M059J (cell line): ENCODE measurements at places on chromosomes 4 and X. TPM values are rescaled to one million over a fixed set of nuclear protein-coding genes. Genes with fewer than 3 reads are reported as not detected.

The CENPI gene
- 43.8 and 69.2 TPM in 2 replicates for total RNA-seq

The DCAF12L1 gene
- not detected in 2 replicates for total RNA-seq

DNA sequence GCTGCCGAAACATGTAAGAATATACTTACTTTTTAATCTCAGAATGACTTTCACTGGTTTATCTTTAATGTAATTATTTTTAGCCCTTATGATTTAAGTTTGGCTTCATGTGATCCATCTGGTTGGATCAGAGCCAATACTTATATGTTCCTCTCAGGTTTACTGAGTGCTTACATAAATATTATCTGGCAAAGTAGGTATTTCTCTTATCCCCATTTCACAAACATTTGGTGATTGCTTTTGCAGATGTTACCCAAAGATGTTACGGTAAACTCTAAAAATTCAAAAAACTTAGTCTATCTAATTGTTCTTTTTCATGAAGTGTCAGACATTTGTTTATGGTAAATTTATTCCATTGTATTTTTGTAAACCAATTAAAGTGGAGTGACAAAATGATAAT is 115.0 kb upstream of the TLL1 start:
- no peak for DNase-seq

- no peak for DNase-seq
These were observed 1.6 kb upstream of the WWC2 start for GRCh38 chr4:183097231-183098018.

The NR0B1 gene
- total RNA-seq = not detected in 2 replicates

The ZNF141 gene
- 6.6 and 9.1 TPM in 2 replicates for total RNA-seq

GRCh38 chr4:23360718-23361117 is 529.1 kb downstream of the PPARGC1A start:
- no peak for DNase-seq

DNA sequence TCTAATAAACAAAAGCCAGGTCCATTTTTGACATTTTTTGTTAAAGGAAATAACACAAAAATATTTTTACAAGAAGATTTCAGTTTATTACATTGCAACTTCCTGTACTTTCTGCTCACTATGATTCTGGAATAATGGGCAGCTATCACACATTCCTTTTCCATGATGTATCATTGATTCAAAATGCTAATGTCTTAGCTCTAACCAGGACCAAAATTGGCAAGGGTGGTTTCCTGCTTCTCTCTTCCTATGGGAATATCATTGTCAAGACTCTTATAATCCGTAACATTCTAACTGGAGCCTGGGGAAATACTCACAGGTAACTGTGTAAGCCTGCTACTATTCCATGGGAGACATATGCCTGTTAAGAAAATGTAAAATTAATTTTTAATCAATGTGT is 218.6 kb downstream of the DCAF12L2 start:
- no peak for DNase-seq

DNA sequence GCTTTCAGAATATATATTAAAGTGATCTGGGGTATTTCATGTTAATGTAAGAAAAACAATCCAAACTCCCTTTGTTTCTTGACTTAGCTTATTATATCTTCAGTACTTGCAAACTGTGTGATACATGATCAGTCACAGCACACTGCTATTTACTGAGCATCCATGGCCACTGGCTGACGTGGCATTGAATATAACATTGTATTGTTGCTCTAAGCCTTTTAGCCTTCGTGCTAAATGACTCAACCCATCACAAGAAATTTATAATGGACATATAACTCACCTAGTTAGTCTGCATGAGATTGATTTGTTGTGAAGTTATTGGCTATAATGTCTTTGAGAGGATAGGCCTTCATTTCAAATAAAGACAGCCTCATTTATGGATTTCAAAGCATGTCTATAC is 642.6 kb downstream of the IL1RAPL1 start:
- peak; percentile 67 for DNase-seq

The HHIP gene
- total RNA-seq = 0.17 and 2.8 TPM in 2 replicates

The MAGEC1 gene
- 0.79 and 2.0 TPM in 2 replicates for total RNA-seq

DNA sequence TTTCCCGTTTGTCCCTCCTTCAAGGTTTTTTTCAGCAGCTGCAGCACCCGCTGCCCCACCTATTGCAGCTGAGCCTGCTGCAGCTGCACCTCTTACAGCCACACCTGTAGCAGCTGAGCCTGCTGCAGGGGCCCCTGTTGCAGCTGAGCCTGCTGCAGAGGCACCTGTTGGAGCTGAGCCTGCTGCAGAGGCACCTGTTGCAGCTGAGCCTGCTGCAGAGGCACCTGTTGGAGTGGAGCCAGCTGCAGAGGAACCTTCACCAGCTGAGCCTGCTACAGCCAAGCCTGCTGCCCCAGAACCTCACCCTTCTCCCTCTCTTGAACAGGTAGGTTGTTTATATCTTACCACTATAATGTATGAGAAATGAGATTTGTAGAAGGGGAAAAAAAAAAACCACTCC is 4.5 kb downstream of the PRR27 start:
- DNase-seq = no peak

DNA sequence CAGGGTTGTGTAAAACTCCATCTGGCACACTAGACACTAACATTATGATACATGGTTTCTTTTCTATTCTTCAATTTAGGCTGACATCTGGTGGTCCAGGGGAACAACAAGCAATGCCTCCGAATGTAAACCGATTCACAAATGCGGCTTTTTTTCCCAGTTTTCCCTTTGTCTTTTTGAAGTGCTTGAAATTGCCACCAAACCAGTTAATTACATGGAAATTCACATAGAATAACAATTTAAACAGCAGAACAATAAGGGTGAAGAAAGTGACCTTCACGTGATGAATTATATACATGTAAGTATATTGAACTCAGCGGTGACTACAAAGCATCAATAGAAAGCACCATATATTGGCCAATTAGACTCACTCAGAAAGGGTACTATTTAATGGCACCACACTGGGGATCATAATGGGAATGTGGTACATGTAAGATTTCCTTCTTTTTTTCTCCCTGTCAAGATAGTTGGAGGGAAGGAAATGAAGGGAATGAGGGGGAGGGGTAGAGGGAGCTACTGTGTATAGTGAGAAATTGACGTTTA is 103.9 kb downstream of the MMRN1 start:
- no peak for DNase-seq

The ATOH1 gene
- total RNA-seq = not detected in 2 replicates

DNA sequence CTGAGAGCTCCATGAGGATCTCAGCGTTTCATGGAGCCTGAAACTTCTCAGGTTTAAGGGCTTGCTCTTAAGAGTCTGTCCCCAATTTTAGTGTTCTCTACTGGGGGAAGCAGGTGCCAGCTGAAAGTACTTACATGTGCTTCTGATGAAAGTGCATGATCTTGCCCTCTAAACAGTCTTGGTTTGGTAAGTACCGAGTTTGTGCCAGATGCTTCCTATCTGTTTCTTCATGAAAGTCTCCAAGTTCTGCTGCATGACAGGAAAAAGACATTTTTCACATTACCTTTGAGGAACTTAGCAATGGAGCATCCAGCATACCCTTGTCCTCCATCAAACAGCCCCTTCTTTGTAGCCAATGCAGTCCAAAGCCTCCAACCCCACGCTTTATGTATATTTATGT is 42.0 kb downstream of the FRMD7 start:
- no peak for DNase-seq

- DNase-seq = no peak
These were observed 121.7 kb downstream of the RBM47 start for GRCh38 chr4:40507977-40508376.

GRCh38 chr4:7295911-7296660 is 103.7 kb downstream of the SORCS2 start:
- DNase-seq = peak; percentile 14

The GPR34 gene
- not detected in 2 replicates for total RNA-seq

- DNase-seq = no peak
These were observed 27.5 kb downstream of the ARX start for GRCh38 chrX:24988314-24988713.

The SMIM10L2A gene
- total RNA-seq = 0.07 TPM in 1 of 2 replicates, not detected in the other

- DNase-seq = no peak
These were observed 5.7 kb upstream of the GPR174 start for GRCh38 chrX:79138658-79139241.

- no peak for DNase-seq
These were observed 82.8 kb downstream of the CCKAR start for GRCh38 chr4:26407476-26407875.

GRCh38 chr4:131339137-131339536 is 1810.0 kb upstream of the PCDH10 start:
- DNase-seq = no peak

DNA sequence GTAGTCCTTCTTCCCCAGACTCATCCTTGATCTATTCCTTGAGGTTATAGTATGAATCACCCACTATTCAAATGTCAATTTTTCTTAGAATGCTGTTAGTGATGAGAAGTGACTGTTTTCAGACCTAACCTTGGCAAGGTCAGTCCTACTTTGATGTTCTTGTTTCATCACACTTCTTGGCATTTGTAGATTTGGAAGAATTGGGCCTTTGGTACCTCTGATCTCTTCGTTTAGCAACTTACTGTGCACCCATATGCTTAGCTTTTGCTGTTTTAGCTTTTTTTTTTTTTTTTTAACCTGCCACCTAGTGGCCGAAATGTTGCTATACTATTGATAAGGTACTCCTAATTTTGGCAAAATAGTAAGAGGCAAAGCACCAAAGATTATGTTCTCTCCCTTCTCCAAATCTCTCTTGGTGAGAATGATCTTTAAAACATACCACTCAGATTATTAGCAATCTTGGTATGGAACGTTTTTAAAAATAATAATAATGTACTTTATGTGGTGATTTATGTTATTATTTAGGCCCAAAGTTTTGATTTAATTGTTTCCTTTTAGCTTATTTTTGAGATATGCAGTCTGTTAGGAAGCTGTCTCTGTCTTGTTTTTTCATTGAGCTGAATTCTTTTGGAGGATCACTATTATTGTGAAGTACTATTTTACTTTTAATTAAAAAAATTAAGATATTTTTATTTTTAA is 16.6 kb downstream of the DCK start:
- DNase-seq = peak; percentile 36

GRCh38 chr4:43341741-43342140 is 449.2 kb downstream of the GRXCR1 start:
- DNase-seq = no peak

The TAF7L gene
- not detected in 2 replicates for total RNA-seq

- DNase-seq = no peak
These were observed 780.2 kb downstream of the FAM133A start for GRCh38 chrX:94454159-94454558.

- DNase-seq = no peak
These were observed 48.4 kb downstream of the ARHGAP10 start for GRCh38 chr4:147780137-147780777.

GRCh38 chr4:4689694-4690440 is 148.0 kb upstream of the STX18 start:
- no peak for DNase-seq

DNA sequence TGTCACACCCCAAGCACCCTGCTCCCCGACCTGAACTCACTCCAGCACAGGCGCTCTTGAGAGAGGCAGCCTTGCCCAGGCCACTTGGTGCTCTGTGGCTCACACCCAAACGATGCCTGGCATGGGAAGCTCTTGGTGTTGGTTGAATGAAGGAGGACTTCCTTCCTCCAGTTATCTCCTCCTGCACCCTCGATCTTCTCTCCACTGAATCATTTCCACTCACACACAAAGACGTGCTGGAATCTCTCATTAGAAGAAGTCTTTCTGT is 90.5 kb upstream of the TRIM2 start:
- DNase-seq = no peak

The AVPR2 gene
- 1.9 and 2.7 TPM in 2 replicates for total RNA-seq

DNA sequence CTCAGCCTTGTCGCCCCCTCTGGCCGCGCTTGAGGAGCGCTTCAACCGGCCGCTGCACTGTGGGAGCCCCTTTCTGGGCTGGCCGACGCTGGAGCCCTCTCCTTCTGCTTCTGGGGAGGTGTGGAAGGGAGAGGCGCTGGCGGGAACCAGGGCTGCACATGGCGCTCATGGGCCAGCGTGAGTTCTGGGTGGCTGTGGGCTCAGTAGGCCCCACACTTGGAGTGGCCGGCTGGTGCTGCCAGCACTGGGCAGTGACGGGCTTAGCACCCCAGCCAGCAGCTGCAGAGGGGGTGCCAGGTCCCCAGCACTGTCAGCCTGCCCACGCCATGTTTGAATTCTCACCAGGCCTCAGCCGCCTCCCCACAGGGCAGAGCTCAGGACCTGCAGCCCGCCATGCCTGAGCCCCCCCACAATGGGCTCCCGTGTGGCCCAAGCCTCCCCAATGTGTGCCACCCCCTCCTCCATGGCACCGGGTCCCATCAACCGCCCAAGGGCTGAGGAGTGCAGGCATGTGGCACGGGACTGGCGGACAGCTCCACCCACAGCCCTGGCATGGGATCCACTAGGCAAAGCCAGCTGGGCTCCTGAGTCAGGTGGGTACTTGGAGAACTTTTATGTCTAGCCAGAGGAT is 615.2 kb downstream of the TRIML1 start:
- no peak for DNase-seq

GRCh38 chr4:105283501-105283900 is 136.8 kb downstream of the TET2 start:
- DNase-seq = peak; percentile 2

The MND1 gene
- 9.2 and 18.4 TPM in 2 replicates for total RNA-seq

The TEX13B gene
- total RNA-seq = not detected in 2 replicates

DNA sequence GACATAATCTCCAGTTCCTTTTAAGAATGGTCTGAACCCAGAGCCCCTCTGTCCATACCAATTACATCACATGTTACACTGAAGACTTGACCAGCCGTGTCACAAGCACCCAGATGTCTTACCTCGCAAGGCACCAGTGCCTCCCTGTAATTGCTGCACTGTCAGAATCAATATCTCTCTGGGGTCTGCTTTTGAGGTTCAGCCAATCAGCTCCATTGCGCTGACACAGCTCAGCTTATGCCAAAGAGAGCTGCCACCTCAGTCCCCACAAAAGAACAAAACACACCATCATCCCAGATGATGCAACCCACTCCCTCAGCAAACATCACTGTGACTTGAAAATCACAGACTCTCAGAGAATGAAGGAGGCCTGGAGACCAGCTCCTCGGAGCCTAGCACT is 82.5 kb upstream of the SORBS2 start:
- DNase-seq = no peak

DNA sequence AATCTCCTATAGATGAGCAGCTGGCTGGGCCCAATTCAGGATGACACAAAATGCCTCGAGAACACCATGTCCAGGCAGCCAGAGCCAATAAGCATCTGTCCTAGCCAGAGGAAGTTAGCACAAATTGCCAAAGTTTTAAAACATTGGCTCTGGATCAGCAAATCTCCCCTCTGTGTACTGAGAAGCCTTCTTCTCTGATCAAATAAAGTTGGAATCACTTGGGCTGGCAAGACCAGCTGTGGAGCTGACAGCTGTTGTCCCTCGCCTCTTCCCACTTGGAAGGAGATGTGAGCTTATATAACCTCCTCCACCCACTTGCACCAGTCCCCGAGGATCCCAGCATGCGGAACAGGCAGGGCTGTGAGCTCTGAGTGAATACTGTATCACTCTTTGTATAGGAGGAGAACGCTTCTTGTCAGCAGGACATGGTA is 183.9 kb downstream of the OPHN1 start:
- DNase-seq = no peak
